ENCODE measurements at places on chromosomes 3 and 15.

- no peak for DNase-seq
Measured at GRCh38 chr3:57952208-57952631, 56.0 kb upstream of the FLNB start.

GRCh38 chr3:21912711-21913110 lies 161.7 kb upstream of the ZNF385D start:
- no peak for DNase-seq

DNA sequence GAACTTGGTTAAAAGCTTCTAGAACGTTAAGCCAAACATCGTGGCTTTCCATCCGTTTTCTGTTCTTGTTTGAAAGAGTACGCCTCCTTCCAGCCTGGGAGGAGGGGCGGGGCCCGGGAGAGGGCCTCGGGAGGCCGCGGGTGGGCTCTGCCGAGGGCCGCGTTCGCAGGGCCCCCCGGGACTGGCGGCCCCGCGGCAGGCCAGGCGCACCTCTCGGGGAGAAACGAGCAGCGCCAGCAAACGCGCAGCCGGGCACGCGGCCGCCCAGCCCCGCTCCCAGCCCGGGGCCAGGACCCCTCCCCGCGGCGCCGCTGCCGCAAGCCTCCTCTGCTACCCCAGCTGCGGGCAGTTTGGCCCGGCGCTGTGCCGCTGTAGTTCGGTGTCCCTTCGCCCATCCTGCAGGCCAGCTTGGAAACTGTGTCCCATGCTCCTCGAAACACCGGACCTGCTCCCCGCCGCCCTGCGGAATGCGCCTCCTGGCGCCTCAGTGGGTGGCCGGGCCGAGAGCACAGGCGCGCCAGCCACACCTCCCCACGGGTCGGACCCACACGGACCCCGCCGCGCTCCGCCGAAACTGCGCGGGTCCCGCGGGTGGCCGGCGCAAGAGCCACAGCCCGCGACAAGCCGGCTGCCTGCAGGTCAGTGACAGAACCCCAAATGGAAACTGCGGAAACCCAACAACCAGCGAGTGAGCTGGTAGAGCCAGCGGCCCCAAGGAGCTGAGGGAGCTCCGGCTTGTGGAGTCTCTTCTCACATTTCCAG lies 2.3 kb downstream of the OCA2 start:
- no peak for DNase-seq

DNA sequence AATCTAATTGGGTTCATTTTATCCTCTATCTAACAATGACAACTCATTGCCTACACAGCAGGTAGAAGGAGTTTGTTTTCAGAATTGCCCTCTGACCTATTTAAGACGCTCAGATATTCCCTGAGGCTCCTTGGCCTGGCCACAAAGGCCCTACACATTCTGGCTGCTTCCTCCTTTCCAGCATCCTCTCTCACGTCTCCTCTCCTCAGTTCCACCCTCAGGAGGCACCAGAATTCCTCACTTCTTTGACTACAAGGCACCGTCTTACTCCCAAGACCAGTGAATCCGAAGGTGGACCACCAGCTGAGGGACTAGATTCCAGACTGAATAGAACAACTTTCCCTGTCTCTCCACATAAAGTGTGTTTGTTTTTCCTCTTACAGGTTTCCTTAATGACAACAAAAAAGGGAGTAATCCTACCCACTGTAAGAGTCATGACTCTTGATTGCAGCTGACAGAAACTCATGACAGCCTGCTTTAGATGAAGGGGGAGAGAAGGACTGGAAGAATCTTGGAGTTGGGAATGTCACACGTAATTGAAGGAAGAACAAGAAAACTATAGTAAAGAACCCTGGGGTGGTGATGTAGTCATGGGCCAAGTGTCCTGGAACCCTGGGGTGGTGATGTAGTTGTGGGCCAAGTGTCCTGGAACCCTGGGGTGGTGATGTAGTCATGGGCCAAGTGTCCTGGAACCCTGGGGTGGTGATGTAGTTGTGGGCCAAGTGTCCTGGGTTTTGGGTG lies 22.0 kb upstream of the MUC20 start:
- DNase-seq = no peak

GRCh38 chr15:43105077-43105736 lies 631 bp downstream of the UBR1 start:
- DNase-seq = no peak

Measured in activated naive CD8-positive, alpha-beta T cell treated with anti-CD3 and anti-CD28 coated beads, Interleukin-2, amount 50 U/mL, for 16 hours (primary cell).